ENCODE measurements at places on chromosomes 5 and 9. TPM values are rescaled to one million over a fixed set of nuclear protein-coding genes. Genes with fewer than 3 reads are reported as not detected.

The FOXE1 gene
- not detected for total RNA-seq

The CEP120 gene
- total RNA-seq: 15.2 TPM

The CCNG1 gene
- 143 TPM for total RNA-seq

The ADGRD2 gene
- not detected for total RNA-seq

The TMEM215 gene
- 0.06 TPM for total RNA-seq

The PDGFRB gene
- 98.7 TPM for total RNA-seq

The SERINC5 gene
- 8.4 TPM for total RNA-seq

The REEP2 gene
- 55.9 TPM for total RNA-seq

The FOXI1 gene
- not detected for total RNA-seq

The FKBP15 gene
- total RNA-seq: 18.1 TPM

The DOCK8 gene
- total RNA-seq: 49.9 TPM

The C9orf50 gene
- total RNA-seq: 0.34 TPM

The NPR2 gene
- 29.5 TPM for total RNA-seq

The GABRP gene
- 0.42 TPM for total RNA-seq

The IL7R gene
- 2.8 TPM for total RNA-seq

The PCDHB14 gene
- total RNA-seq: 7.8 TPM

The DMRTA1 gene
- total RNA-seq: 1.3 TPM

The UBE2QL1 gene
- total RNA-seq: 0.66 TPM

The NR2F1 gene
- total RNA-seq: 17.4 TPM

The TAF11L10 gene
- total RNA-seq: not detected

GRCh38 chr5:82151662-82152061 lies 126.5 kb downstream of the RPS23 start:
- H3K36me3 ChIP-seq: no peaks in the 10 kb centered on the region
- H3K4me1 ChIP-seq: no peaks in the 10 kb centered on the region
- H3K4me3 ChIP-seq: no peak overlapping the region
- no peak for DNase-seq
- H3K27ac ChIP-seq: no peak overlapping the region
- no peaks in the 10 kb centered on the region for H3K27me3 ChIP-seq

GRCh38 chr9:447230-448025 lies 232.8 kb downstream of the DOCK8 start:
- H3K4me3 ChIP-seq: no peak overlapping the region
- H3K4me1 ChIP-seq: no peaks in the 10 kb centered on the region
- no peaks in the 10 kb centered on the region for H3K27me3 ChIP-seq
- H3K36me3 ChIP-seq: peaks cover 90% of the 10 kb centered on the region
- no peak overlapping the region for H3K27ac ChIP-seq
- no peak for DNase-seq

DNA sequence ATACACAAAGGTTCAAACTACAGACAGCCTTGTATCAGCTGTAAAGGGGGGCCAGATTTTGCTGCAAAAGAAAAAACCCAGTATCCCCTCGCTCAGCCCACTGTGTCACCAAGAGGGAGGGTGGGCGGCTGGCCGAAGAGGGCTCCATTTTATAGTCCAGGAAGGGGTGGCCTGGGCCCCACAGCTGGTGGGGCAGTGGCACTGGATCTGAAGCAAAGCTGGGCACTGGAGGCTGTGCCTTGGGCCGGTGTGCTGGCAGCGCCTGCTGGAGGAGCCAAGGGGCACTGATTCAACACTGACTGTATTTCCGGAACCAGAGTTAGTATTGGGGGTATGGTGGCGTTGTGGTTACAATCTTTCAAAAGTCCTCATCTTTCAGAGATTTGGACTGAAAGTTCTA lies 9.1 kb downstream of the BRD3 start:
- no peak overlapping the region for H3K27ac ChIP-seq
- DNase-seq: no peak
- peaks cover 99% of the 10 kb centered on the region for H3K4me1 ChIP-seq
- H3K27me3 ChIP-seq: no peaks in the 10 kb centered on the region

DNA sequence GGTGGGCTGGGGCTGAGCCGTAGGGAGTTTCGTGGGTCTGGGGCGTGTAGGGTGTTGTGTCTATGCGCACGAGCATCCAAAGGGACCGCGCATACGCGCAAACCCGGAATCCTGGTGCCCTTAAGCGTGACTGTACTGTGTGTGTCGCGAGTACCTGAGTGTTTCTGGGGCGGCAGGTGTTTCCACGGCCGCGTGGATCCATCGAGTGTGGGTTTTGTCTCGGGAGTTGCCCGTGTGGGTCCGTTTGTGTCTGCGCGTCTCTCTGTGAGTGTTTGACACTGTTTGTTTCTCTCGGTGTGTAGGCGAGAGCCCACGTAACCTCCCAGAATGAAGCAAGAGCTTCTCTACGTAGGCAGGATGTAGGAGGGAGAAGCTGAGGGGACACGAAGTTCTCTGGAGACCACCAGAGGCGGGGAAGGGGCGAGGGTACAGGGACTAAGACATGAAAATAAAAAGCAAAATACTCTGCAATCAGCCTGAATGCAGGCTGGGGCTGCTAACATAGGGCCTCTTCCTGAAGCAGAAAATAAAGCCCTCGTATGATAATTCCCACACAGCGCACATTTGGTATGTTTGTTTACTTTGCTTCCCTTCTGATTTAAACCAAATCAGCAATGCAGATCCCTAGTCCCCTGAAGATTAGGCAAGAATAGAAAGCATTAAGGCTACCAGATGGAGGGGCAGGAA lies 588 bp upstream of the BRINP1 start:
- no peak for DNase-seq
- peaks cover 29% of the 10 kb centered on the region for H3K27me3 ChIP-seq
- H3K27ac ChIP-seq: no peak overlapping the region
- H3K36me3 ChIP-seq: no peaks in the 10 kb centered on the region

GRCh38 chr5:119363936-119364335 lies 8.1 kb downstream of the TNFAIP8 start:
- H3K27ac ChIP-seq: no peak overlapping the region
- no peak overlapping the region for H3K4me3 ChIP-seq
- H3K36me3 ChIP-seq: no peaks in the 10 kb centered on the region
- H3K4me1 ChIP-seq: peaks cover 76% of the 10 kb centered on the region
- DNase-seq: no peak

GRCh38 chr5:77718934-77719610 lies 57.1 kb downstream of the TBCA start:
- no peak overlapping the region for H3K4me3 ChIP-seq
- H3K27me3 ChIP-seq: no peaks in the 10 kb centered on the region
- no peak for DNase-seq
- no peak overlapping the region for H3K27ac ChIP-seq
- H3K36me3 ChIP-seq: no peaks in the 10 kb centered on the region
- H3K4me1 ChIP-seq: peaks cover under 1% of the 10 kb centered on the region

DNA sequence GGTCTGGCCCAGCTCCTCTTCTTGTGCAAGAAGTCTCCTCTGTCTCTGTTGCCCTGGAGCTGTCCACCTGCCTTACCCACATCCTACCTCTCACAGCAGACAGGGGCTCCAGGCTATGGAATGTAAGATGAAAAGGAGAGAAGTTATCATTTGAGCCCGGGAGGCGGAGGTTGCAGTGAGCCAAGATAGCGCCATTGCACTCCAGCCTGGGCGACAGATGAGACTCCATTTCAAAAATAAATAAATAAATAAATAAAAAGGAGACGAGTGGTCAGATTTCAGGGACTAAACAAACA lies 37.5 kb upstream of the DENND4C start:
- no peaks in the 10 kb centered on the region for H3K4me1 ChIP-seq
- H3K27me3 ChIP-seq: no peaks in the 10 kb centered on the region
- H3K27ac ChIP-seq: no peak overlapping the region
- H3K4me3 ChIP-seq: no peak overlapping the region
- no peaks in the 10 kb centered on the region for H3K36me3 ChIP-seq

GRCh38 chr5:38601863-38602298 lies 45.4 kb upstream of the LIFR start:
- H3K4me3 ChIP-seq: no peak overlapping the region
- no peaks in the 10 kb centered on the region for H3K36me3 ChIP-seq
- DNase-seq: no peak
- peaks cover 39% of the 10 kb centered on the region for H3K4me1 ChIP-seq
- no peak overlapping the region for H3K27ac ChIP-seq

GRCh38 chr5:56126487-56127179 lies 106.5 kb downstream of the ANKRD55 start:
- H3K27me3 ChIP-seq: no peaks in the 10 kb centered on the region
- H3K4me1 ChIP-seq: peaks cover 22% of the 10 kb centered on the region
- no peaks in the 10 kb centered on the region for H3K36me3 ChIP-seq
- H3K4me3 ChIP-seq: no peak overlapping the region
- no peak overlapping the region for H3K27ac ChIP-seq

DNA sequence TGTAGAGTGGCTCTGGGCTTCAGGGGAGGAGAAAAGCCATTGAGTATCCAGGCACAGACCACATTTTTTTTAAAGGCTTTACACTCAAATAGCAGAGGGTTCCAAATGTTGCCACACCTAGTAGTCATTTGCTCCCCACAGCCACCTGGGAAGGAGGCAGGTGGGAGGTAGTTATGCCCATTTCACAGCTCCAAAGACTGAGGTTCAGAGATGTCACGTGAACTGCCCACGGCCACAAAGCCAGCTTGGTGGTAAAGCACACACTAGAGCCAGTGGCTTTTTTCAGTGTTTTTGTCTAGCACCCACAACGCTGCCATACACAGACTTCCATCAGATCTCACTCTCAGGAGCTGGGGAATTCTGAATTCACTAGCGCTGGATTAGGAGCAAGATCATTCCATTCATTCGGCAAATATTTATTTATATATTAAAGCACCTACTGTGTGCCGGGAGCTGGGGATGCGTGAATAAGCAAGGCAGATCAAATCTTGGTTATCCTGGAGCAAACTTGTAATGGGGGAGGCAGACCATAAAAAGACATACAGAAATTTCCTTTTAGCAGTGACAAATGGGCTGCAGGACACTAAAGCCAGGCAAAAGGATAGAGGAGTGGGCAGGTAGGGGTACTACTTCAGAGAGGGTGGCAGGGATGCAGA lies 7.4 kb downstream of the WHRN start:
- peaks cover 34% of the 10 kb centered on the region for H3K4me1 ChIP-seq
- H3K36me3 ChIP-seq: no peaks in the 10 kb centered on the region
- H3K27ac ChIP-seq: no peak overlapping the region
- H3K27me3 ChIP-seq: no peaks in the 10 kb centered on the region
- no peak overlapping the region for H3K4me3 ChIP-seq
- no peak for DNase-seq

GRCh38 chr5:146101646-146102045 lies 3.7 kb downstream of the PLAC8L1 start:
- H3K27ac ChIP-seq: no peak overlapping the region
- H3K4me1 ChIP-seq: no peaks in the 10 kb centered on the region

- peak overlapping the region; percentile 84 for H3K27ac ChIP-seq
- no peaks in the 10 kb centered on the region for H3K27me3 ChIP-seq
- no peak for DNase-seq
Measured at GRCh38 chr5:172749881-172750633, 20.9 kb downstream of the DUSP1 start.

- H3K27ac ChIP-seq: no peak overlapping the region
- H3K4me1 ChIP-seq: no peaks in the 10 kb centered on the region
- H3K36me3 ChIP-seq: no peaks in the 10 kb centered on the region
- H3K27me3 ChIP-seq: no peaks in the 10 kb centered on the region
Measured at GRCh38 chr9:77697238-77697984, 49.3 kb upstream of the GNA14 start.

GRCh38 chr5:4976902-4977301 lies 163.2 kb upstream of the ADAMTS16 start:
- H3K27ac ChIP-seq: no peak overlapping the region
- no peak overlapping the region for H3K4me3 ChIP-seq
- DNase-seq: no peak
- no peaks in the 10 kb centered on the region for H3K36me3 ChIP-seq
- H3K4me1 ChIP-seq: no peaks in the 10 kb centered on the region

- no peak for DNase-seq
- H3K27me3 ChIP-seq: no peaks in the 10 kb centered on the region
- no peaks in the 10 kb centered on the region for H3K36me3 ChIP-seq
- peaks cover 6% of the 10 kb centered on the region for H3K4me1 ChIP-seq
- no peak overlapping the region for H3K4me3 ChIP-seq
Measured at GRCh38 chr9:122402874-122403273, 32.0 kb downstream of the PTGS1 start.

DNA sequence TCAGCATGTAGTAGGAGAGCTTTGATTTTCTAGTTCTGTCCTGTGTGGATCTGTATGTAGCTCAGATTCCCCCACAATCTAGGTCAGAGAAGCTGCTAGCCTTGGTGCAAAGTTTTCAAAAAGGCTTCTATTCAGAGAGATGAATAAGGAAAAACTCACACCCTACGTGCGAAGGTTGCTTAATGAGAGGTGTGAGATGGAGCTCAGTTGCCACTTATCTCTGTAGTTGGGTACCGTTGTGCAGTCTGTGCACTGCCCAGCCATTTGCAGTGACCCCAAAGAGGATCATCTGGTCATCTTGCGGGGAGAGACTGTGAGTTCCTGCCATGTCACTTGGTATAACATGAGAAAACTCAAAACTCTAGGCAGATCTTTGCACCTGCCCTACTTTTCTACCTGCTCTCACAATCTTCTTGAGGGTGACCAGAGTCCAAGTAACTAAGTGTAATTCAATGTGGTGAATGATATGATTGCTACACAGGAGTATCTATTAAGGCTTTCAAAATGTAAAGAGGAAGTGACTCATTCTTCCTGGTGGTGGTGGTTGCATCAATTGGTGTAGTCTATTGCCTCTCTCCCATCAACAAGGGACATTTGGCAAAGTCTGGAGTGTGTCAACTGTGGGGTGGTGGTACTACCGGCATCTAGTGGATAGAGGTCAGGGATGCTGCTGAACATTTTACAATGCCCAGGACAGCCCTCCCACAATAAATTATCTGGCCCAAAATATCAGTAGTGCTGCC lies 65.2 kb downstream of the TMC1 start:
- H3K27ac ChIP-seq: peak overlapping the region; percentile 52
- H3K4me1 ChIP-seq: peaks cover 36% of the 10 kb centered on the region
- no peak for DNase-seq
- H3K27me3 ChIP-seq: no peaks in the 10 kb centered on the region

Measured in esophagus muscularis mucosa (tissue), 4 donors.